ENCODE measurements at places on chromosomes 4 and X.

GRCh38 chr4:1404573-1405253 is 1.5 kb downstream of the NKX1-1 start:
- DNase-seq, result no peak

- DNase-seq, result no peak
Measured at GRCh38 chr4:189235599-189235998, 705.1 kb upstream of the FRG1 start.

DNA sequence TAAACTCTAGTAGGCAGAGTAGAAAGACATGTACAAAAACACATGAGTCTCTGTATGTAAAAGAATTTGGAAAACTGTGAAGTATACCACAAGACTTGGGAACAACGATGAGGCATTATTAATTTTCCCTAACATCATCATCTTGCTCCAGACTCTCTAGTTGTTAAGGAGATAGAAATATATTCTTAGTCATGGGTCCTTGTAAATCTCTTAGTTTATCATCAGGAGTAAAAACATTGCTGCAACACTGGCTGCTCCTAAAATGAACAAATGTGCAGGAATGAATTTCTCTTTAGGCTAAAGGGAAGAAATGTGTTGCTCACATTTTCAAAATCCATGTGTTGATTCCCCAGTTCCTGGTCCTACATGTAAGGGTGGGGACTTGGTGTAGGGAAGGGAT is 384.6 kb downstream of the STIM2 start:
- no peak for DNase-seq

DNA sequence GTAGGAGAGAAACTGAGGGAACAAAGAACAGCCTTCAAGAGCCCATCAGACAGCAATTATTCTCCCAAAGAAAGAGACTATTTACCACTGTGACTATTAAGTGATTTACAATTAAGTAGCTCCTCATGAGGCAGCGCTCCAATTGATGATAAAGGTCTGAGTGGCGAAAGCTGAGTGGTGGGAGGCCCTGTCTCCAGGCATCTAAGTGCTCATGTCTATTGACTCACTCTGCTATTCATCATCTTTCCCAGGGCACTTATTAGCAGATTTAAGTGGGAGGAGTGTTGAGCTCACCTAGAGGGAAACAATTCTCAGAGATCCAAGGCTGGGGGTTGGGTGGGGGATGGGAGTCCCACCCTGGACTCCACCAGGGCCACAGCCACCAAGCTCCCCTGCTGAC is 23.3 kb downstream of the AMER1 start:
- DNase-seq, result no peak

DNA sequence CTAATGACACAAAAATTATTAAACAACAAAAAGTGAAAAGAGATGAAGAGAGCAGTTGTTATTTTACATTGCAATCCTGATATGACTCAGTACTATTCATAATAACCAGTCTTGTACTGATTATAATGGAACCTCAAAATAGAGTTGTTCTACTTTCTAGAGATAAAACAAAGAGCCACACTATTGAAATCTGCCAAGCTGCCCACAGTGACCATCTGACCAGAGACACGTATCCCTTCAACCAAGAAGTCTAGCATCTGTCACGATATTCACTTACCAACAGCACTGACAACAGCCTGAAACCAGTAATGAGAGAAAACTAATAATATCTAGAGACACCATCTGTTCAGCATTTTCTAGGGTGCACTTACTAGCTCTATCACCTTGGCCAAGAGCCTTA is 466.7 kb downstream of the NKX6-1 start:
- DNase-seq, result no peak

DNA sequence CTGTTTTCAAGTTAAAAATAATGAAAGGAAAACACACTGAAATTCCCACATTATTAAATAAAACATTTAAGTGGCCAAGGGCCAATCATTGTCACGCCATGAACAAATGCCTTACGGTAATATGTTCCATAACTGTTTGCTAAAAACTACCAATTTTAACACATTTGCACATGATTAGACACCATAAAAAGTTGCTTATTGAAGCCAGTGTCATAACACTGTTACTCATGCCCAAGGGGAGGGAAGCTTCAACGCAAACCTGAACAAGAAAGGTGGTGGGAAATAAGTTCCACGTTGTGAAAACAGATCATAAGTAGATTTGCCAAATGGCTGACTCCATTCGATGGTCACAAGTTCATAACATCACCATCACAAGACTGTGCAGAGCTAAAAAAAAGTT is 739.3 kb upstream of the FAM241A start:
- DNase-seq, result no peak

GRCh38 chr4:8618421-8618820 is 25.9 kb downstream of the CPZ start:
- DNase-seq, result no peak

DNA sequence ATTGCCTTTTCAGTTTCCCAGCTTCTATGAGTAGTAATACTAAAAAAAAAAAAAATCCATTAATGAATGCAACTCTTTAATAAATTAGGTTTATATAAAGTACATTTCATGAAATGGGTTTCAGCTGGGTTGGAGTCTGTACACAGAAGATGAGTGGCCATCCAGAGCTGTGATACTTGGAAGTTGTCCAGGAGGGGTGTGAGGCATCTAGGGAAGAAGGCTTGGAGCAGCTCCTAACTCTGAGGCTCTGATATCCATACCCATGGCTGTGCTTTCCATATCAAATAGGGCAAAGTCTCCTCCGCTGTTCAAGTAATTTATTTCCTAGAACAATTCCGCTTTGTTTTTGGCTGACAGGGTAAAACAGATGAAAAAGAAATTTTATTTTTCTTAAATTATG is 423.3 kb upstream of the TENM3 start:
- peak; percentile 64 for DNase-seq

DNA sequence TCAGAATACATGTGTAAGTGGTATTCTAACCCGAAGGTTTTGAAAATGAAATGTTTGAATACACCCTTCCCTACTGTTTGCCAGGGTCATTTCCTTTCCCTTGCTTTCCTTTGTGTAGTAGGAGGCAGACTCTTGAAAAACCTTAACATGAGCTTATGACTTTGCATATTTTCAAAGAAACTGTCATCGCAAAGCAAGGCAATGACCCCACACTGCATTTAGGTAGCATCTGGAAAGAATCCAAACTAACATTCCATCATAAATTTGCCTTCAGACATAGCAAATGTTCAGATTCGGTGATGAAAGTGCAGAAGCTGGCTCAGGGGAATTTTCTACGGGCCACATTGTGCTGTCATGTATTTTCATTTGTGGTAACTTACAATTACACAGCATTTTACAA is 32.3 kb downstream of the SH2D1A start:
- DNase-seq, result peak; percentile 36

- DNase-seq, result no peak
Measured at GRCh38 chr4:40952217-40952616, 202.5 kb downstream of the NSUN7 start.

DNA sequence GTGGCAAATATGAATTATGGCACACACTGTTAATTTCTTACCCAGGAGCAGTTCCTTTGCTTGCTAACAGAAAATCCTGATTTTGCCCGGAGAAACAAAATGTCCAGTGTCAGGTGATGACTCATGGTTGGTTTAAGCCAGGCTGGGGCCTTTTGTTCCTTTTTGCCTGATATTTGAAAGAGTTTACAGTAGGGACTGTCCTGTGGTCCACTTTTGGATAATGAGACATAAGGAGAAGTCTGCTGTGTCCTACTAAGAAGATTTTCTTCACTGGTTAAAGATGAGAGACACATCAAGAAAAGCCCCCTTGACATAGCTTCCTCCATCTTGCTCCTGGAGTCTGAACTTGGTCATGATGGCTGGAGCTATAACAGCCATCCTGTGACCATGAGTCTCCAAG is 12.1 kb upstream of the DRD5 start:
- no peak for DNase-seq

DNA sequence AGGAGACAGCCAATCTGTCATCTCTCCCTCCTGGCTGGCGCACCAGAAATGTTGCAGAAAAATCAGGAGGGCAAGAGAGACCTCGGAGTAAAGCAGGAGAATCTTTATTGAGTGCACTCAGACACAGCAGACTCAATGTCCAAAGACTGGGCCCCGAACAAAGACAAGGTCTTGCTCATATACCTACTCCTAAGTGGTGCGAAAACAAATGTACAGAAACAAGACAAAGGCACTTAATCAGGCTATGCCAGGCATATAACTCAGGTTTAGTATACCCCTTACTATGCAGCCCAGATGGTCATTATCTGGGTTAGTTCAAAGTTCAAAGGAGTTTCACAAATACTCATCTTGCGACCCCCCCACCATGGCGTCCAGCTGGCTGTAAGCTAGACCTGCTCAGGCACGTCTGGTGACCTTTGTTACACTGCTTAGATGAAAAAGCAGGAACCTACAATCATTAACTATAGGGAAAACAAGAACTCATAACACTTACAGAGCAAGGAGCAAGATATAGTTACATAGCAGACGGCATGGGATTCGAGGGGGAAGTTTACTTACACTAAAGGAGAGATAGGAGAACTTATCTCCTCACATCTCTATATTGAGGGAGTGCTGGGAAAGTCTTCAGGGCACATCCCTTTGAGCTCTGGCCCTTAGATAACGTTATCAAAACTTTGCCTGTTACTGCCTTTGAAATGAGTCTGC is 27.5 kb downstream of the SULT1E1 start:
- DNase-seq, result no peak

DNA sequence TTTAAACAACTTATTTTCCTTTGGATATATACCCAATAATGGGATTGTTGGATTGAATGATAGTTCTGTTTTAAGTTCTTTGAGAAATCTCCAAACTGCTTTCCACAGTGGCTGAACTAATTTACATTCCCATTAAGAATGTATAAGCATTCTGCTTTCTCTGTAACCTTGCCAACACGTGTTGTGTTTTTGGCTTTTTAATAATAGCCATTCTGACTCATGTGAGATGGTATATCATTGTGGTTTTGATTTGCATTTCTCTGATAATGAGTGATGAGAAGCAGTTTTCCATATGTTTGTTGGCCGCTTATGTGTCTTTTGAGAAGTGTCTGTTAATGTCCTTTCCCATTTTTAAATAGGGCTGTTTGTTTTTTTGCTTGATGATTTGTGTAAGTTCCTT is 155.6 kb upstream of the PITX2 start:
- DNase-seq, result peak; percentile 92

- DNase-seq, result peak; percentile 63
Measured at GRCh38 chrX:122248681-122249080, 935.4 kb upstream of the GRIA3 start.

- DNase-seq, result peak; percentile 28
Measured at GRCh38 chr4:107035819-107036583, at the start of gene DKK2. DKK2 (minus strand) TSS chr4:107036313; CDS start chr4:107035591, 722 bp downstream.

DNA sequence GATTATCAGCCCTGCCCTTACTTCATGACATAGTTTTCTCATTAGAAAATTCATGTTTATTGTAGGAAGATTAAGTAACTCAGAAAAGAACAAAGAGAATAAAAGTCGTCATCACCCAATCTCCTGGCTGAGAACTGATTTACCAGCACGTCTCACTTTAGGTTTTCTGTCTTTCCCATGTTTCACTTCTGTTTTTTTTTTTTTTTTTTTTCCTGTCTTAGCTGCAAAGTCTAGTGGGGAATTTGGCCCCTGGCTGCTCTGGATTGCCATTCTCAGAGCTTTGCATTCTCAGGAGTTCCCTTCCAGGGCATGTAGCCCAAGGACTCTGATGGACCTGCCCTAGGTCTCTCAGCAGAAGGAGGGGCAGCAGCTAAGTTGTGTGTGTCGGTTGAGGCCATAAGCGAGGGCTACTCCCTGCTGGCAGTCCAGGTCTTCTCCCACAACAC is 57.8 kb downstream of the TMEM131L start:
- no peak for DNase-seq

GRCh38 chr4:176504118-176504517 is 184.4 kb downstream of the SPCS3 start:
- no peak for DNase-seq

- DNase-seq, result peak; percentile 2
Measured at GRCh38 chrX:71053217-71053621, 14.9 kb downstream of the SNX12 start.

- DNase-seq, result no peak
Measured at GRCh38 chr4:181507938-181508337, 735.3 kb upstream of the TENM3 start.

DNA sequence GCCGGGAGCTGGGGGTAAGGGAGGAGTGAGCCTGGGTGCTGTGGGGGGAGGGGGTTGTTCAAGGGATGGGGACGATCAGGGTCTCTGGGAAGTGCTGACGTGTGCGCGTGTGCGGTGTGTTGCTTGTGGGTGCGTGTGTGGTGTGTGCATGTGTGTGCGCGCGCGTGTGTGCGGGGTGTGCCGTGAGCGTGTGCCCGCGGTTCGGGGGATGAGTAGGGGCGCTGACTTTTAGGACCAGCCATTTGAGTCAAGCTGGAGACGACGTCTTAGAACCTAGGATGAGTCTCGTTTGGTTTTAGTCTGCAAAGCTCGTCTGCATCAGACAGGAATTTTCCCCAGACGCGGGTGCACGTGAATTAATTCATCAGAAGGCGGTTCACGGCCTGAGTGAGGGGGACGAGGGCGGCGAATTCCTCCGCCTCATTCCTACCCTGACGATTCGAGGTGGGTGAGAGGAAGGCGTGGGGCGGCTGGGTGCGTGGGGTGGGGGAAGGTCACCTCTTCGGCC is 950 bp upstream of the TMEM271 start:
- no peak for DNase-seq

- DNase-seq, result no peak
Measured at GRCh38 chr4:148016063-148016637, 284.3 kb downstream of the ARHGAP10 start.

- no peak for DNase-seq
Measured at GRCh38 chrX:36310136-36310535, 390.6 kb downstream of the CFAP47 start.

GRCh38 chrX:41308884-41309647 is 24.9 kb upstream of the DDX3X start:
- DNase-seq, result peak; percentile 24

DNA sequence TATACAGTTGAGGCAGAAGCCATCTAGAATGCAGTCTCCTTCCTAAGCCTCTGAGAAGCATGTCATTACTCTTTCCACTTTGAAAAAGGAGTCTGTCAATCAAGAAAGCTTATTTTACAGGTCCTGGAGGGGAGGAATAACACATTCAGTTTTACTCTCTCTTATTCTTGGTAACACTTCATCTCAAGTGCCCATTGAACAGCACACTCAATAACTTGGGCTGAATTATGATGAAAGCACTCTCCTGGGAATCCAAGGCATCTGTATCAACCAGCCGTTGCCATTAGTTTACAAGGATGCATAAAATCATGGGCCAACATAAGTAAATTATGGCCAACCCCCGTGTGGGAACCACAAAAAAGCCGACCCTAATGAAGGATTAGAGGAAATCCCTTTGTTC is 282.4 kb downstream of the C4orf33 start:
- DNase-seq, result no peak

All from fibroblast of upper back skin (primary cell).